ENCODE measurements at places on chromosomes 6 and 20.

- DNase-seq = no peak
These were observed 323.1 kb upstream of the SLC35B3 start for GRCh38 chr6:8758412-8758811.

GRCh38 chr20:29690274-29690673 is 1567.2 kb upstream of the DEFB115 start:
- peak; percentile 24 for DNase-seq

GRCh38 chr20:53274807-53275206 is 302.6 kb downstream of the TSHZ2 start:
- DNase-seq = no peak

DNA sequence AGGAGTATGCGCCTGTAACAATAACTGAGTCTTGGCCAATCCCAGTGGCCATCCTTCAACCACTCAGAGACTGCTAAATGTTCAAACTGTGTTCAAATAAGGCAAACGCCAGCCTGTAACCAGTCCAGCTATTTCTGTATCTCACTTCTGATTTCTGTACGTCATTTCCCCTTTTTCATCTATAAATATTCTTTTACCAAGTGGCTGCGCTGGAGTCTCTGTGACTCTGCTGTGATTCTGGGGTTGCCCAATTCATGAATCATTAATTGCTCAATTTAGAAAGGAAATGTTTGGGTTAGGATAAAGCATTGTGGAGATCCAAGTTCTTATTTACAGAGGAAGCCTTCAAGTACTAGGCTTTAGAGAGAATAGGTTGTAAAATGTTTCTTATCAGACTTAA is 89.8 kb upstream of the UST start:
- DNase-seq = no peak

DNA sequence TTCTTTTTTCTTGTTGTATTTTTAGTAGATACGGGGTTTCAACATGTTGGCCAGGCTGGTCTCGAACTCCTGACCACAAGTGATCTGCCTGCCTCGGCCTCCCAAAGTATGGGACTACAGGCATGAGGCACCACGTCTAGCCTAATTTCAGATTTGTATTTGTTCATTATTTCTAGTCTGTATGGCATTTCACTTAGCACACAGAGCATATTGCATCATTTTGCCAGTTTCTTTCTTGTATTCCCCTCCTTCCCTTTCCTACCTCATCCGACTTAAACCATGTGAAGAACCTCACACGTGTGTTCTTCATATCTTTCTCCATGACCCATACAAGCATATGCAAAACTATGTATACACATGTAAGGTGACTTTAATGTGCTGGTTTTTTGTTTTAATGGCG is 470.0 kb downstream of the CBLN4 start:
- no peak for DNase-seq

DNA sequence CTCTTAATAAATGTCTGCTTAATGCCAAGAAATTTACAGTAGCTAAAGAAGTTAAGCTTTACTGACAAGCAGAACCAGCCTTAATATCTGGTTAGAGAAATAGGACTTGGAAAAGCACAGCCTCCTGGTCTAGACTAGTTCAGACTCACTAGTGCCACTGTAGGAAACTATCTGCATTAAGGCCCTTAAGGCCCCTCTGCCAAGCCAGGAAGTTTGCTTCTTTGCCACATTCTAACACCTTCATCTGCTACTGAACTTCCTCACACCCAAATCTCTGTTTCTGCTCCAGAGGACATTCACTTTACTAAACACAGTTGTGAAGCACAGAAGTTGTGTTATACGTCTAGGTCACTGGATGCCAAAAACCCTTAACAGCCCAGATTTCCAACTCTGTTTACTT is 302.8 kb downstream of the BTBD9 start:
- no peak for DNase-seq

- no peak for DNase-seq
These were observed 510.5 kb downstream of the PHF3 start for GRCh38 chr6:64146094-64146493.

DNA sequence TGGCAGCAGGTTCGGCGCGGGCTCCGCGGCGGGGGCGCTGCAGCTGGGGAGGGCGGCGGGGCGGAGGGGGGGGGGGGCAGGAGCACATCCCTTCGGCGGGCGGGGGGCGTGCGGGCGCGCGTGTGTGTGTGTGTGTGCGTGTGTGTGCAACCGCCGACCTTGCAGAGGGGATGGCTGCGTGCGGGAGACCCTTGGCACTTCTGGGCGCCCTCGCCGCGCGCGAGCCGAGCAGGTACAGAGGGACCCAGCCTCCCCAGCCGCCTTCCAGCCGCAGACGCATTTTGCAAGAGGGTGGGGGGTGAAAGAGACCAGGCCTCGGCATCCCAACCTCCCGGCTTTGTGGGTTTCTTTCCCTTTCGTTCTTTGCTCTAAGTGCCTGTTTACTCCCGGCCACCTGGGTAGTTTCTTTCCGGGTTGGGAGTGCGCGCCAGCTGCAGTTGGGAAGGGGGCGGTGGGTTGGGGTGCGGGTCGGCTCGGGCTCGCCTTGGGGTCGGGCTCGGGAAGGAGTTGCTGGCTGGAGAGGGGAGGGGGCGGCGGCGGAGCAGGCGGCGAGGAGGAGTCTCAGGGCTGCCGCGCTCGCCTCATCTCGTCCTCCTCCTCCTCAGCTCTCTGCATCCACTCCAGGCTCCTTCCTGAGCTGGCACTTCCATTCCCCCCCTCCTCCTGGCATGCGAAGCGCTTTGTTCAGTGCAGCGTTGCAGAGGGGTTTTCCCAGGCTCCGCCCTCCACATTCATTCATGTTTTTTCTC is 620 bp downstream of the HIVEP1 start:
- DNase-seq = peak; percentile 69

GRCh38 chr20:52746770-52747169 is 225.4 kb upstream of the TSHZ2 start:
- no peak for DNase-seq

DNA sequence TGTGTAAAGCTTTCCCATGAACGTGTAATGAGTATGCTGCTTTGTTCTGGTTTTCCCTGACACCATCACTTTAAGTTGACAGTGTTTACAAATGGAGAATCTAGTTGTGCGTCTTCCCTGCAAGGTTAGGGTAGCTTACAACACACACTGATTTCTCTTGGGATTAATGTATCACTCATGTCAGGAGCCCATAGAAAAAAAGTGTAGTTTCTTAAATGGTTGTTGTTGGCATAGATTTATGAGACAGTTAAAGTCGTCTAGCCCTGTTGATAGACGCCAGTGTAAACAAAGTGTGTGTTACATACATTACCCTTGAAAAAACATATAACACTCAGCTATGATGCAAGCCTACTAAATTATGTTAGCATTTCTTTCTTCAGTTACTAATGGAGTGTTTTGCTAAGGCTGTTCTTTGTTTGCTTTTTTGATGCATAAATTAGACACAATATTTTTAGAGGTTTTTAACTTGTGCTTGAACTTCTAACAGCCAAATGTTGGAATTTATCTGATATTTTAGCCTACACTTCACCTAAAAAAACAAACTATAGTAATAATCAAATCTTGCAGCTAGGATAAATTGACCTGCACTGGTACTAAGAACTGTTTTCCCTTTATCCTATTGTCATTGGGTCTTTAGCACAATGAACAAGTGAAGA is 88.6 kb downstream of the RNF217 start:
- DNase-seq = no peak
